ENCODE measurements at places on chromosomes 12 and 14. TPM values are rescaled to one million over a fixed set of nuclear protein-coding genes. Genes with fewer than 3 reads are reported as not detected.

GNB3 gene
- 3.2 TPM for total RNA-seq

PZP gene
- 0.23 TPM for total RNA-seq

CMAS gene
- total RNA-seq, result 61.4 TPM

TUNAR gene
- 47.3 TPM for total RNA-seq

KHNYN gene
- total RNA-seq, result 15.7 TPM

PDE6H gene
- not detected for total RNA-seq

RPL10L gene
- not detected for total RNA-seq

RPGRIP1 gene
- total RNA-seq, result 0.69 TPM

SMIM41 gene
- total RNA-seq, result not detected

GPR68 gene
- total RNA-seq, result 8.1 TPM

AMN gene
- 0.23 TPM for total RNA-seq

All from diencephalon (tissue), 1 donor.